ENCODE measurements at places on chromosomes 3 and 15.

GRCh38 chr15:69554279-69554961 lies 101.8 kb downstream of the RPLP1 start:
- DNase-seq, result no peak

DNA sequence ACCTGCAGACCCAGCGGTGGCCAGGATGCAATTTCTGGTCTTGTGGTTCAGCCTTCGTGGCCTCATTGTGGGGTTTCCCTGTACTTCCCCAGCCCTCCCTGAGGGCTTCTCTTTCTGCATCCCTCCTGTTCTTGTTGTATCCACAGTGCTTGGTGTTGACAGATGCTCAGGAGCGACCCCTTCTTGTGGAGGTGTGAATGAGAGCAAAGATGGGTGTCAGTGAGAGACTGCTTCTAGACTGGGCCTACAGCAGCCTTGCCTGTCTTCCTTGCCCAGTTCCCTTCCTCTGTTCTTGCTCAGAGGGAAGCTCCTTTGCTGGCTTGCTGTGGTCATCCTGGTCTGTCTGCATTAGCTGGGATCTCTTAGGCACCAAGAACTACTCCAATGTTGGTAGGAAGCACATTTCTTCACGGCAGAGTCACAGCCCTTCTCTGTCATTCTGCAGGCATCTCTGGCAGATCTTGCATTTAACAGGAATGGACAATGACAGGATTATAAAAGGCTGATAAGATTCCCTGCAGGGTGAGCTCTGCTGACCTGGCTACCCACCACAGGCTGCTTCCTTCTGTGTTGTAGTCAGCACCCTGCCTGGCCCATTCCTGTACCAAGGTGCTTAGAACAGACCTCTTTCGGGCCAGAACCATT lies 317.8 kb upstream of the C2CD4B start:
- peak; percentile 14 for DNase-seq

DNA sequence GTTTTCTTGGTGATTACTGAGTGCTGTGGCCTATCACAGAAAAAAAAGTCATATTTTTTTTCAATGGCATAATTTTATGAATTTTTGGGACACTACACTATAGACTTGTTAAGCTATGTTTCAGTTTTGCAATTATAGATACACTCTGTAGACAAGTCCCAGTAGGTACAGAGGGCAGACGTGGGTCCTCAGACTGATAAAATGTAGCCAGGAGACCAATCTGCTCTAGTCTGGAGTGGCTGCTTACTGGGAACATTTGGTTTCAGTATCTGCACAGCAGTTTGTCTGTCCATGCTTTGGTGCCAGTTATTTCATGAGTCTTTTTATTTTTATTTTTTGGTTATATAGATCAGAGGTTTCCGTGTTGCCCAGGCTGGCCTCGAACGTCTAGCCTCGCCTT lies 313.4 kb upstream of the LRRFIP2 start:
- DNase-seq, result no peak

GRCh38 chr3:44289882-44290462 lies 48.3 kb downstream of the TOPAZ1 start:
- DNase-seq, result no peak

DNA sequence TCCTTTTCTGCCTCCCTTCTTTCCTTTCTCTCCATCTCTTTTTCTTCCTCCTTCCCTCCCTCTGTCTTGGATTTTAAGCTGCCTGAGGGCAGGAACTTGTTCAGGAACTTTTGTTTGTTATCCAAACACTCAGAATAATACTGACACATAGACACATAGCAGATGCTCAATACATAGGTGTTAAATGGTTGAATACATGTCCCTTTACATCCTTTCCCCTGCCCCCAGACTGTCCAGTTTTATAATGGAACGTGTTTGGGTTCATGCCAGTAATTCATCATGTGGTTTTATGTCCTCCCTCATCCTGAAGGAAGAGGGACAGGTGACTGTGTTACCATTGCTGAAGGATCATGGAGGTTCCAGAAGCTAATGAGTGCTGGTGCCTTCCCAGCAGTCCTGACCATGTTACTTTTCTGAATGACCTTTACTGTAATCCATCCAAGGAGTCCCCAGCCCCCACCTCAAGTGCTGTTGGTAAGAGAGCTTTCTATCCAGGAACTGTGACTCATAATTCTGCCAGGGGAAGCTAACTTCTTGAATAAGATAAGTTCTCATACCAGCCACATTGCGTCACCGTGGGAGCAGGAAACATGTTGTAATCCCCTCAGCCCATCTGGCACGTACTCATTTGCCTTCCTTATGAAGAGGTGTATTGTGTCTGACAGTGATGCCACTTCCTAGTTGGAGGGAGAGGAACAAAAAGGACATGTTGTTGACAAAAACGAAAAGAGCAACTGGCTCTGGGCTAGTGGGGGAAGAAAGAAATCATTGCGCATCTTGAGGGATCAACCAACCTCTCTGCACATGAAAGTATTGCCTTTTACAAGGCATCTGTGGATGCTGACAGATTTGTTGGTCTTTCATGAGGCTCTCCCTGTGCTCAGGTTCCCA lies 52.4 kb downstream of the IL1RAP start:
- peak; percentile 97 for DNase-seq

DNA sequence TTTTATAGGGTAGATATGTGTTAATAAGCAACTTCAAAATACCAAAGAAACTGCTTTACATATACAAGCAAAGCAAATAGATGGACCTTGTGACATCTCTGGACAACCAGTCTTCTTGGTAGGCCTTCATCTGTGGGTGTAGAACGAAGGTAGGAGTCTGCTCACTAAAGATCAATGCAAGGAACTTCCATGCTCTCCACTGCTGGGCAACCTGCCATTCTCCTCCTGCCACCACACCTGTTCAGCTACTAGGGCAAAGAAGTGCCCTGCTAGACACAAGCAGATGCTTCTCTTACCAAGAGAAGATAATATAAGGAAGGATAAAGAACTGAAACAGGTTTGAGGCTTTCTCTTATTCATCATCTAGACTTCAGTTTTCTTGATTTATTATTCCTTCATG lies 12.6 kb downstream of the PPARG start:
- DNase-seq, result no peak

DNA sequence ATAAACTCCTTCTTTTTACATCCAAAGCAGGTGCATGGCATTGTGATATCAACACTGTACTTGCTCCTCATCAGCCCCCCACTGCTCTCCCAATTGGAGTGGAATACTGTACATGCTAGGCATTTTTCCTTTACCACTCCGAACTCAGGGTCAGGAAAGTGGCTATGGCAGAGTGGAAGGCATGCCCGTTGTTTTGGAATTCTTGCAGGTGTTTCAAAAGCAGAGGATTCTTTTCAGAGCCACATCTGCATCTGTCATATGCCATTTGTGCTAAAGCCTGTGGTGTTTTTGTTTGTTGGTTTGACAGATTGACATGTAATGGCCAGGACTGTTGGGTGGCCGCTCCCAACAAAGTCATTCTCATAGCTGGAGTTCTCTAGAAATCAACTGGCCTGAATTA lies 41.7 kb downstream of the SOX2 start:
- DNase-seq, result no peak

GRCh38 chr3:23330568-23330967 lies 127.4 kb downstream of the UBE2E2 start:
- no peak for DNase-seq

DNA sequence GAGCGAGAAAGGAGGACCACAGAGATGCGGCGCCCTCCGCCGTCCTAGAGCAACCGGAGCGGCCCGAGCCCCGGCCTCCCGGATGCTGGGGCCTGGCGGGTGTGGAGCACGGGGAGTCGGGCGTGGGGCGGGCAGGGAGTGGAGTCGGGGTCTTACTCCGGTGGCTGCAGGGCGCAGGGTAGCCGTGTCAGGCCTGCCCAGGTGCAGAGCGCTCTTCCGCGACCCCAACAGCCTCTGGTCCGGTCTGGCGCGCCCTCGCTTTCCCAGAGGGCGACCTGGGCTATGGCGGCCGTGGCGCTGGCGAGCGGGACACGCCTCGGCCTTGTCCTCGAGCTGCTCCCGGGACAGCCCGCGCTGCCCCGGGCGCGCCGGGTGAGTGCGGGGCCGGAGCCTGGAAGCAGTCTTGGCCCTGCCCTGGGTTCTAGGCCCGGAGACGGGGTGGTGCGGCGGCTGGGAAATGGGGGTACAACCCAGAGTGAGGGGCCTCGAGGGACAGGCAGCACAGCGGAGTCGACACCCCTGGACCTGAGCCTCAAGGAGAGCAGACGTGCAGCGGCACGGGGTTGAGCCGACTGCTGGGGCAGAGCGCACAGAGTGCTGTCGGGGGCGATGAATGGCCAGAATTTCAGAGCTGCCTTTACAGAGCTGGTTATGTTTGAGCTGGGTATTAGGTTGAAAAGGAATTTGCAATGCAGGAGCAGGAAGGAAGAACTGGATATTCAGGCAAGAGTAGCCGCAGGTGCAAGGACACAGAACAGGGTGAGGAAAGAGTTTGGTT lies at the start of gene ZNF662:
TSS of gene ZNF662 (plus strand) at position 73 of the 778 bp plus-strand sequence. CDS start 1,973 bp downstream, outside the sequence.
- DNase-seq, result no peak

DNA sequence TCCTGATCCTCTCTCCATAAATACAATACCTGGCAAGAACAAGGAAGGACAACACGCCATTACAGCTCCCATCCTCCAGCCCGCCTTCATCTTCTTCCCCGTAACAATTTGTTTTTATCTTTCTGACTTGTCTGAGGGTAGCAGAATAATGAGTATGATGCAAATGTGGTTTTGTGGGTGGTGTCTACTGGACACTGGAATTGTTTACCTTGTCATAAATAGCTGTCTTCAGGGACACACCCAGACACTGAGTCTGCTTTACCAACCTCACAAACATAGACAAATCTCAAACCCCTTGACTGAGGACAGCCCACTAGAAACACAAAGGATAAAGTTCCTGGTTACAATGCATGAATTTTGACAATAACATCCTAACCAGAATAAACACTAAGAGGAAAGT lies 13.4 kb downstream of the WDR72 start:
- DNase-seq, result no peak

GRCh38 chr3:109803274-109803673 lies 465.9 kb upstream of the DPPA4 start:
- DNase-seq, result no peak

DNA sequence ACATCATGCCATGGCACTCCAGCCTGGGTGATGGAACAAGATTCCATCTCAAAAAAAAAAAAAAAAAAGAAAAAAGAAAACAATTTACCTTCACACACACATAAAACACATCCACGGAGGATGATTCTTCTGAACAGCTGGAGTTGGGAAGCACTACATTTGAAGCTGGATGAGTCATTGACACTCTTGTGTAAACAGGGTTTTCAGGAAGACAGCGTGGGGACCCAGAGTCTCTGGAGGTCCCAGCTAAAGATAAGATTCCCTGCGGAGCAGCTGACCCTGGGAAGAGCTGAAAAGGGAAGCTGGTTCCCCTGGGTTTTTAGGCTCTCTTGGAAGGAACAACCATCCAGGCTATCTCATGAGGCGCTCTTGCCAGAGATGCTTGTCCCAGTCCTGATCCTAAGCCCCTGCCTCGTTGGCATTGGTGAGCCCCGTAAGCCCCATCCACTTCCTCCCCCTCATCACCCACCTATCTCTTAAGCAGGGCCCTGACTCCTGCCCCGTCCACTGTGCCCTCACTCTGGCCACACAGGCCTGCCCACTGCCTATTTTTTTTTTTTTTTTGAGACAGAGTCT lies 32.0 kb upstream of the FURIN start:
- DNase-seq, result peak; percentile 78

GRCh38 chr15:31241888-31242522 lies 84.6 kb upstream of the KLF13 start:
- no peak for DNase-seq

GRCh38 chr3:51954105-51954504 lies 1.1 kb upstream of the GPR62 start:
- DNase-seq, result peak; percentile 70

- DNase-seq, result no peak
These were observed 108.8 kb downstream of the MITF start for GRCh38 chr3:69848113-69848512.

DNA sequence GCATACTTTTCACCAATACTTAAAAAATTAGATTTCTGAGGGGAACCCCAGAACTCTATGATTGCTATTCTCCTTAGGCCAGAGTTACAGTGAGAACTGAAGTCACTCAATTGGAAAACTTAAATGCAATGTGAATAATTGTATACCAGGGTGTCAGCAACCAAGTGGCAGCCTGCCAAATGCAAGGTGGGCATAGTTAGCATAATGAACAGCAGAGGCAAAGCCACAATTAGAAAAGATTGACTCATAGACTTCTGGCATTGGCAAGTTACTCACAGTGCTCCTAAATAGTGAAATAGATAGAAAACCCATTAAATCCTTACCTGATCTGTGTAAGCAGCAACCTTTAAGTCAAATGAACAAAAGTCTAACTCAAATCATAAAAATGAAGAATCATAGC lies 94.9 kb downstream of the BCHE start:
- no peak for DNase-seq

DNA sequence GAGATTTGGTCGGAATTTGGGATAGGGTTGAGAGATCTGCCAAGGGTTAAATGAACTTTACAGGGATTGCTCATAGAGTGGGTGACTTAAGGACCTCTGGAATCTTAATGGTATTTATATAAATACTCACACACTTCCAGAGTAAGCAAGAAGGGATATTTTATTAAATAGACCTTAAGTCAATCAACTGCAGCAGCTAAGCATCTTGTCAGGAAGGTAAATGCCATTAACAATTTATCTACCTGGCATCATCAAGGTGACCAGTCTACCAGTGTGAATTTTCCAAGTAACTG lies 123.9 kb downstream of the FEZF2 start:
- DNase-seq, result no peak

- no peak for DNase-seq
These were observed 1042.7 kb downstream of the PLOD2 start for GRCh38 chr3:145118303-145118702.

- DNase-seq, result peak; percentile 66
These were observed 24.1 kb upstream of the SACM1L start for GRCh38 chr3:45665101-45665572.

- DNase-seq, result no peak
These were observed 64.1 kb downstream of the ZDHHC19 start for GRCh38 chr3:196147116-196147515.

DNA sequence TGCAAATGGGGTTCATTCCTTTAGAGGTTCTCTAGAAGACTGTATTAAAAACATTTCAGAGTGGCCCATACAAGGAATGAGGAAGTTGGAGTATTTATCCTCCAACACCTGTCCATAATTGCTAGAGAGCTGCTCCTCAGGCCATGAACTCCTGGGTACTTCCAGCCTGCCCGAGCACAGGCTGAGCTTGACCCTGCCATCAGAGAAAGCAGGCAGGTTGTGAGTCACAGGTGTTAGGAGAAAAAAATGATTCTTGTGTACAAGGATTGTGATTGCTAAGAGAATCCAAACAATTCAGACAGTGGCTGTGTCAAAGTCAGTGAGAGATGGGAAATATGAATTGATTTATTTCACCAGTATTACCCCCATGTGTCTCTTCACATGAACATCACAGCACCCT lies 156.8 kb upstream of the GADL1 start:
- no peak for DNase-seq

- DNase-seq, result no peak
These were observed 56.1 kb downstream of the CALML4 start for GRCh38 chr15:68149059-68149458.

DNA sequence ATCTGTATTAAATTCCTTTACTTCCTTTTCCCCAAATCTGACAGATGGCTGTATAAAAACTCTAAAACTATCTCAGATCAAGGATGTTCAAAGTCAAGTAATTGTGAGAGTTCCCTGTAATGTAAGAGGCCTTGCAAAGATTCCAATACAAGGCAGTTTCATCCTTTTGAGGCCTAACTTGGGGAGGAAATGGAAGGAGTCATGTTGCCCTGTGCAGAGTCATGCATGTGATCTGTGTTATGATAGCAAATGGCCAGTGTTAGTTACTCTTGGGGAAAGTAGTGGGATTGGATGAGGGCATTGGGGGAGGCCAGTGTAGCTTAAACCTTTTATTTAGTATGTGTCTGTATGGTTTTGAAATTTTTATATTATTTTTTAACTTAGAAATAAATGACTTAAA lies 23.7 kb upstream of the FBXL22 start:
- no peak for DNase-seq

Data from suppressor macrophage (primary cell).